ENCODE measurements at places on chromosomes 12 and 14. TPM values are rescaled to one million over a fixed set of nuclear protein-coding genes. Genes with fewer than 3 reads are reported as not detected.

Gene HRK
- not detected for total RNA-seq

Gene METTL25
- total RNA-seq = 18.1 TPM

Gene FAM90A1
- total RNA-seq = not detected

Gene SAMD15
- total RNA-seq = 1.7 TPM

Gene ZFYVE21
- total RNA-seq = 54.8 TPM

Gene ANO2
- total RNA-seq = 12.6 TPM

Gene CD69
- 0.53 TPM for total RNA-seq

Gene USP44
- 1.7 TPM for total RNA-seq

Gene SIX4
- 4.3 TPM for total RNA-seq

All from thoracic aorta endothelial cell (primary cell).